ENCODE measurements at places on chromosomes 3 and 15.
A peak's percentile ranks its signal among the peaks of the same experiment; 100 is the strongest.

DNA sequence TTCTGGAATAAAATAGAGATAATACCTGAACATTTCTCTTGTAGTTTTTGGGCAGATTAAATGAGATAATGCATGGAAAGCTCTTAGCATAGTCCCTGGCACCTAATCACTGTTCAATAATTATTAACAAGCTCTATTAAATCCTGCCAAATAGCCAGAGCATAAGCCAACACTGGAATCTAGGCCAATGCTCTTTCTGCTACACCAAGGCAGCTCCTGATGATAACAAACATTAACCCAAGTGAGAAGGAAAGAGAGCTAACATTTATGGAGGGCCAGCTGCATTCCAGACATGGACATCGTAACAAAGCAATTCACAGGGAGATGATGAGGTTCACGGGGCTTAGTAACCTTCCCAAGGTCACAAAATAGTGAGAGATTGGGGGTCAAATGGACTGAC is 23.3 kb downstream of the LARP6 start:
- no peak for DNase-seq

GRCh38 chr3:116002235-116002634 is 378.9 kb downstream of the GAP43 start:
- DNase-seq, result no peak

- no peak for DNase-seq
Observed at GRCh38 chr3:157333551-157333991, 103.1 kb upstream of the PTX3 start.

DNA sequence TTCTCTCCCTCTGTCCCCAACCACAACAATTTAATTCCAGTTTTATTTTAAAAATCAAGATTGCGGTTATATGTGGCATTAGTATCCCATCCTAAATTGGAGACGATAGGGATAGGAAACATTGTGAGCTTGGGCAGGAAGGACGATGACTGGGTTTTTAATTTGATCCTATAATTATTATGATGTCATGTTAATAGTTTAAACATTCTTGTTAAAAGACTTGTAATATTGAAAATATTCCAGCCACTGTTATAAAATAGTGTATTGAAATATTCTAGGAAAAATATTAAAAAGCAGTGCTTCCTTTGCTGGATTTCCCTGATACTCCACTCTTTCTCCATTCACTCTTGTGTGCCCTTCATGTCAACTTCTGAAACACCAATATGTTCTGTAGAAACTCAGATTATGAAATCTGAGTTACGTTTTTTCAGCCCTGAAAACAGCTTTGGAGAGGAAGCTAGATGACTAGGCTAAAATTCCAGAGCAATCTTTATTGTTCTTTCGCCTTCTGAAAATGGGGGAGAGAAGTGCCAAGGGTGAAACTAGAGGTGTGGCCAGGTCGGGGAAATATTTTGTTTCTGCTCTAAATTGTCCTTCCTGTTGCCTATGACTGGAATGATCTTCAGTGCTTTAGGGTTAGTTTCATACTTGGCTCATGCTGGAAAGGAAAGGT is 46.1 kb upstream of the MAP3K13 start:
- no peak for DNase-seq

DNA sequence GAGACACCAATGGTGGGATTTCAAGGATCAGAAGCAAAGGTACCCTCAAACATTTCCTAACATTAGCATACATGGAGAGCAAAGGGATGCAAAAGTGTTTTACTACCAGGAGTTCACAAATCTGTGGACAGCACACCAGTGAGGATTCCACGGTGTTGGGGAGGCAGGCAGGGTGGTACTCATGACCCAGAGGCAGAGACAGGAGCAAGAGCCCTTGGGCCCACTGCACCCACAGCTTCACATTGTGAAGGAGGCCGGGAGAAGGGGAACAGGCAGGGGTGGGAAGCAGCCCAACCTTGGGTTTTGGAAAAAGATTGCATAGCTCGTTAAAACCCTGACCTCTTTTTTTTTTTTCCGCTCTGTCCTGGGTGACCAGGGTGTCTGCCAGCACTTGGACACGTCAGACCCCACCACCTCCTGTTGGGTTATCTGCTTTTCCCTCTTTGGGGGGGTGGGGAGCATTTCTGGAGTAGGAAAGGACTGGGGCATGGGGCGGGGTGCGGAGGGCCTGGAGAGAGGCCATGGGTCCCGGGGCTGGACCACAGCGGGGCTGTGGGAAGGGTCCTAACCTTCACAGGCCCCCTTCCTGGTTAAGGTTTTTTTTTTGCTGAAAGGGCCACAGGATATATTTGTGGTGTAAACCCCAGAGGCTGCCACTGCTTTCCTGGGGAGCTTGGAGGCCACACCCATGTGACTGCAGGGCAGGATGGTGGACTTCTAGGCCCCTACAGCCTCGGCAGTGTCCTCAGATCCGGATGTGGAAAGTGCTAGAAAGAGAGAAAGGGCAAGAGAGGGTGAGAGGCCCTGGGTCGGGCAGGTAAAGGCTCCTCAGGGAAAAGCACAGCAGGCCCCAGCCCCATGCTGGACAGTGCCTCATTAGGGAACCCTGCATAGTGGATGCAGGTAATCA is 12.5 kb downstream of the SH2D7 start:
- peak; percentile 10 for DNase-seq

GRCh38 chr3:107416138-107416537 is 38.9 kb downstream of the CCDC54 start:
- no peak for DNase-seq

All from femur (tissue), 1 donor.